ENCODE measurements at places on chromosomes 1 and 21.

DNA sequence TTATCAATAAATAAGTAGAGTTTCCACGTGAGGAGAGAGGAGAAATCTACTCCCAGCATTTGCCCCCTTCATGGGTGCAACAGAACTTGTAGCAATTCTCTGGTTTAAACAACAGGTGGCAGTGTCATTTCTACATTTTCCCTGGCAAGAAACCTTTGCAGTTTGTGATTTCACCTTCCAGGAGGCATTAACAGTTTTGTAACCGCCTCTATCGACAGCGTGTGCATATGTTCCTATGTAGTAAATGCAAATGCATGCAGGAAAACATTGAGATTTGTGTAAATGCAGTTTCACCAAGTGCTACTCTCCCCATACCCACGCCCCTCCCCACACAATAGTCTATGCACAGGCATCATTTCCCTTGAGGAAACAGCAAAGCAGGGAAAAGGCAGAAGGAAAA lies 494.7 kb downstream of the SMYD3 start:
- no peak for DNase-seq

DNA sequence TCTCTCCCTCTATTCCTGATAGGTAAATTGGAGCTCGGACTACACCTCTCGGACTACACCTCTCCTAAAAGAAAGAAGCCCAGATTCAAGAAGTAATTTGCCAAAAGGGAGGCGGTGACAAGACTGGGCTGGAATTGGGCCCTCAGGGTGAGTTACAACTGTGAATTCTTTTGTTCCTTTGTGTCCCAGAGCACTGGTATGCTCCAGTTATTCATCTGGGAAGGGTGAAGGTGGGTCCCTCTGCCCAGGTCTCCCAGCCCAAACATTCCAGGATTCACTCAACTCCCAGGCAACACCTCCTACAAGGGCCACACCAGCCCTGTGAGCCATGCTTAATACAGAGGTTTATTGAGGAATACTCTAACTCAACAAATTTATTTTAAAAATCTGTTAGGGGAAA lies 69.2 kb downstream of the LMX1A start:
- DNase-seq, result no peak

GRCh38 chr21:43778469-43779335 lies 2.6 kb upstream of the CSTB start:
- DNase-seq, result no peak

DNA sequence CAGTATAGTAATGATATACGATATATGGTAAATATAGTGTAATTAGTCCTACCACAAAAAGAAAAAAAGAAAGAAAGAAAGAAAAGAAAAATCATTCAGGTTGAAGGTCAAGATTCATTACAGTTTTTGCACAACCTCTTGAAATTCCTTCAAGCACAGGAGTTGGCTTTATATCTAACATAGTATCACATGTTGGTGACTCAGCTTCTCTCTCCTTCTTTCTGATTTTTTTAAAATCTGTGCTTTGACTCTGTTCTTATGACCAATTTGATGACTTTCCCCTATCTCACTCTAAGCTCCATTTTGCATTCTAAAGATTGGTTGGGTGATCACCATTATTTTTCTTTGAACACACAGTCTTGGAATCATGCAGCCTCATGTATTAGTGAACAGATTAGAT lies 148.2 kb upstream of the COL11A1 start:
- no peak for DNase-seq

GRCh38 chr1:51516649-51517158 lies 2.4 kb downstream of the EPS15 start:
- DNase-seq, result no peak

DNA sequence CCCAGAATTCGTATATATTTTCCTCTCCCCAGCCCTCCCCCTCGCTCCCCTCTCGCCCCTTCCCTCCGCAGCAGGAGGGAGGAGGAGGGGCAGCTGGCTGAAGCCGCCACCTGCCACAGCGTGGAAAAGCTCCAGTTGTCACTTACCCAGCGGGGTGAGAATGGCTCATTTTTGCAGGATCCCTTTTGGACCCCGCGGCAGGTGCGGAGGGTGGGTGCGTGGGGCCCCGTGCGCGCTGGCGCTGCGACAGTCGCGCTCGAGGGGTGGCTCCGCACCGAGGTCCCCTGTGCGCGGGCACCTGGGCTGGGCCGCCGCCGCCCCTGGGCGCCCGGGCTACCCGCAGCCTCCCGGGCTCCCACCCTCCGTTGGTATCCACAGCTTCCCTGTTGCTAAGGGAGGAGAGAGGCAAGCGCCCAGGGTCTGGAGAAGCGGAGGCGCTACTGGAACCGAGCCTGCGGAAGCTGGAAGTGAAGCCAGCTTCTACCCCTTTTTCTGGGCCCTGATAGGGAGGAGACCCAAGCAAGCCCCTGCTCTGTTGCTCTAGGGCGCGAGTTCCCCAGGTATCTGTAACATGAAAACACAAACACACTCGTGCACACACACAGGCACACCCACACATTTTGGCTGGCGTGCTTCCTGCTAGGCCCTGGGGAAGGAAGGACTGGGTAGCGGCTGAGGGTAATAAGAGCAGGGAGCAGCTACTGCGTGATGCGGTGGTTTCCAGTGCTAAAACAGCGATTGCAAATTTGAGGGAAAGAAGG lies at the start of gene ERICH3:
Gene ERICH3 (minus strand): TSS at position 442 of the 761 bp plus-strand sequence. CDS start 273 bp downstream, at position 169.
- no peak for DNase-seq

GRCh38 chr1:6258675-6259074 lies 2.2 kb downstream of the GPR153 start:
- DNase-seq, result no peak

GRCh38 chr21:37412603-37413360 lies 46.2 kb downstream of the DYRK1A start:
- no peak for DNase-seq

DNA sequence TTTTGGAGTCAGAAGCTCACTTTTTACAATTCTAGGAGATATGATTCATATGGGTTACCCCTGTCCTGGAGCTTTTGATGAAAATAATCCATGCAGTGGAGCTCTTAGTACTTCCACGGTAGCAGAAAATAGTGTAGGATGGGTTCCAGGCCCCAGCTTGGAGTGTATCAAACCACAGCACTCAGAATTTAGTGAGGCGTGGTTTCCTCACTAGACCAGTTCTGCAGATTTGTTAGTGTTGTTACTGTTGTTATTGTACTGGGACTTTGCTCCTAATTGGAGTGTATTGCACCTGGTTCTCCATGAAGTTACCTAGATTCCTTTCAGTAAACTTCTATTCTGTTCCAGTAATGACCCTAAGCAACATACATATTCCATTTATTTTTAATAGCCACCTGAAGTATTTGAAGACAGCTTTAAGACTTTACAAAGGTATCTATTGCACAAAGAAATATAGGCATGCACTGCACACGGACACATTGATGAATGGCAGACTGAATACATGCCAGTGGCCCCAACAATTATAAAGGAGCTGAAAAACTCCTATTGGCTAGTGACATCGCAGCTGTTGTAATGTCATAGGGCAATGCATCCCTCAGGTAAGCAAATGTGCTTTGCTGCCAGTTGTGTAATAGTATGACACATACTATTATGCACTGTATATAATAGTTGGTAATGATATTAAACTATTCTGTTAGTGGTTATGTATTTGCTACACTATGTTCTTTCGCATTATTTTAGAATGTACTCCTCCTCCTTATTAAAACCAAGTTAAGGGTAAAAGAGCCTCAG lies 1058.0 kb downstream of the KCNT2 start:
- DNase-seq, result no peak

DNA sequence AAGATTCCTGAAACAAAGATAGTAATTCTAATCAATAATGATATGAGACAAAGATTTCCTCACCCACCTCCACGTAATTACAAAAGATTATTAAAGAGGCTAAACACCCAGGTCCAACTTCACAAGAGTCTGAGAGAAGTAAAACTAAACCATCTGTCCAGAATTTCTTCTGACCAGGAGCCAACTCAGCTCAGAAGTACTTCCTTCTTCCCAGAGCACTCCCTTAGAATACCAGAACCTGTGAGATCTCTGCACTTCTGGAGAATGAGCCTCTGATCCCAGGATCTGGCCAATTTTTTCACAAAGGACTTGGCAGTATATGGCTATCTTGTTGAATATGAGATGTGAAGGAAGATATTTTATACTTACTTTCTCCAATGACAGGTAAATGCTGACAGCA lies 120.6 kb upstream of the PALMD start:
- DNase-seq, result no peak

- DNase-seq, result no peak
Measured at GRCh38 chr1:59139396-59139795, 157.5 kb upstream of the FGGY start.

DNA sequence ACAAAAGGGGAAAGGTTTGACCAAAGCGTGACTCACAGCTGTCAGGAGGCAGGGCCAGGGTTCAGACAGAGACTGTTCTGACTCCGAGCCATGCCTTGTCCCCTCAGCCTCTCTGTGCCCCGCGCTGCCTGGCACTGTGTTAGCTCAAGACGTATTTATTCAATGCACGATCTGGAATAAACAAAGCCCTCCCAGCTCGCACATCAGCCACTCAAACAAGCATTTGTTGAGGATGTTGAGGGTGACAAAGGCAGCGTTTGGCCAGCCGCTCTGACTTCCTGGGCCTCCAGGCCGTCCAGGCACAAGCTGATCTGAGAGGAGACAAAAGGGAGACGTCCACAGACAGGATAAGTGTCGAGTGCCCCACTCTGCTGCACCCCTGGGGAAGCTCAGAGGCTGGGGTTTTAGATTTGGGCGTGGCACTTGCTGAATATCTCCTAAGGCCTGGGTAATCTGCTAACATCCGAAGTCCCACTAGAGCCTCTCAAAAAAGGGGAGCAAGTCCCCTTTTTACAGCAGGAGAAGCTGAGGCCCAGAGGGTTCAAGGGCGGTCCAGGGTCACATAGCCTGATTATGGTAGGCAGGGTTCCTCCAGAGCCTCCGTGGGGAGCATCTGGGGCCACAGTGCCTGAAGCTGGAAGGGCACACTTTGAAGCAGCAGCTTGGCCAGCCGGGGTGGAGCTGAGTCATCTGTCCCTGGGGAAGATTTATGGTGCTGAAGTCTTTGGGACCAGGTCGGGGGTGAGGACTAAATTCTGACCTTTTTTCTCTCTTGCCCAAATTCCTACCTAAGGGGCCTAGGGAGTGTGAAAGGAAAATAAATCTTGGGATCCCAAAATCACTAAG lies 95.9 kb downstream of the SPSB1 start:
- no peak for DNase-seq

DNA sequence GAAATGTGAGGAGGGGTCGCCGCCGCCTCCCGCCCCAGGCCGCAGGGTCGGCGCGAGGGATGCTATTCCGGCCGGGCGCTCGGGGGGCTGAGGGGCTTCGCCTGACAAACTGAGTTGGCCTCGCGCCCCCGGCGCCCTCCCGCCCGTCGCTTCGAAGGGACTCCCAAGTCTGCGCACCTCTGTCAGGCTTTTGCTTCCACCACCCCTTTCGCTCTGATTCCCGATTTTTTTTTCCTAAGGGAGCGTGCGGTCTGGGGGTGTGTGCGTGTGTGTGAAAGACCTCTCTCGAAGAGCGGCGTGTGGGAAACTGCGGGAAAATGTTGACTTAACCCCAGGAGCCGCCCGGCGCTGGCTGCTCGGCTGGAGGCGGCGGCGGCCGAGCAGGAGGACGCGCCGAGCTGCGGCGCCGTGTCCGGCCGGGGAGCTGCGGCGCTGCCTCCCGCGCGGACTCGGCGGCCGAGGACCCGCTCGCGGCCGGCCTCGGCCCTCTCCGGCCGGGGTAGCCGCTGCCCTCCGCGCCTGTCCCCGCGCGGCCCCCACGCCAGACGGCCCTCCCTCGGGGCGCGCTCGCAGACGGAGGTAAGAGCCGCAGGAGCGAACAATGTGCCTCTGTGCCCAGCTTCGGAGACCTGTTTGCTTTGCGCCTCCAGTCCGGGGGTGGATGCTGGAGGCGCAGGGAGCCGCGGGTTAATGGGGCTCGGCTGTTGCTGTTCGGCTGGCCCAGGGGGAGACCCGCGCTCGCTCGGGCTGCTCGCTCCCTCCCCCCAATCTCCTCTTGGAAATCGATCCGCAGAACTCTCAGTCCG lies 1.1 kb downstream of the ADGRL2 start:
- no peak for DNase-seq

DNA sequence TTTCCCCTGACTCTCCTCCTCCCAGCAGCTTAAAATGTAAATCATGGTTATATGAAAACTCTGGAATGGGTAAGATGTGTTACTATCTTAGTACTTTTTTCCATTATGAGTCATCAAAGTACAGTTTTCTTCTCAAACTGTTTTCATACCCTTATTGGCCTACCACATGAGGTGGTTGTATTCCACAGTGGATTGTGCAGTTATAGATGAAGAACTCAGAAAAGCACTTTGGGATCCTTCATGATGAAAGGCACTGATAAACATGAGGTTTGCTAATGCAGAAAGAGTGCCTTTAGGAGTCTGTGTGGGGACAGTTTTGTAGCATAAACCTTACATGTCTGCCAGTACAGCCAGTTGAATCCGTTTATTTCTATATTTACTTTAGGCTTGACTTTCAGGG lies 32.0 kb upstream of the MYOCOS start:
- no peak for DNase-seq

DNA sequence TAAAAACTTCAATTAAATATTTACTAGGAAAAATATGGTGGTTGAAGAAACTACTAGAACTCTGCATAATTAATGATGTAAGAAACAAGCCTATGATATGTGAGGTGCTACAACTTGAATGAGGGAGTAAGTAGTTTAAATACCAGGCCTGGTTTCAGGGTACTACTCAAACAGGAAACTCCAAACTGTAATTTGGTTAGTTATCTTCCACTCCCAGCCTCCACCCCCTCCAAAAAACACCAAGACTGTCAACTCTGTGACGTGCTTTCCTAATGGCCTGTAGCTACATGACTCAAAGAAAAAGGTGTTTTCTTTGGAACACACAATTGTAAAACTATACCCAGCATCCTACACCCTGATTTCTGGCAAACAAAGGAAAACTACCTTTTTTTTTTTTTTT lies 55.9 kb upstream of the RCC1 start:
- no peak for DNase-seq

DNA sequence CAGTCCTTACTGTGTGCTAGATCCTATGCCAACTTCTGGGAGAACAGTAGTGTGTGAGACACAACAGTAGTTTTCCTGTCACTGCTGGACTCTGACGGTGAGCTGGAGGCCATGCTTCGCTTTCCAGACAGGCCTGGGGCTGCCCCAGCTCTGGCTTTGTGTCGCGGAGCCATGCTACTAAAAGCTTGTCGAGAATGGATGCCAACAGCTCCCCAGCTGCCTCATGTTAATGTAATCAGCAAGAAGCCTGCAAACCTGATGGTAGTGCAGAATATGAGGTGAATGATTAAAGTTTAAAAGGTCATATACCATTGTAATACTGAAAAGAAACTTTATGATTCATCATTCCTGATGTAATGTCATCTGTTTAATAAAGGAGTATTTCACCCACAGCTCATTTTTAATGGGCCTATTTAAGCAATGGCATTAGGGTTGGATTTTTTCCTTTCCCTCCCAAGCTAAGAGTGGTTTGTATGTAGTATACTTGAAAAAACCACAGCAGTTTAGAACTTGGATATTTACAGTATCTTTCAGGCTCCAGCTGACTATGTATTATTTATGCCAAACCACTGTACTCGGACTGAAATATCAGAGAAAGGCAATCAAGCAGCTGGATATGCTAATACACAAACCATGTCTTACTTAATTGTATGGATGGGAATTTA lies 343.0 kb downstream of the NUF2 start:
- DNase-seq, result no peak

Data from activated CD4-positive, CD25-positive, alpha-beta regulatory T cell treated with anti-CD3 and anti-CD28 coated beads, Interleukin-2, amount 50 U/mL, for 72 hours (primary cell).